ENCODE measurements at places on chromosomes 2 and 18.

DNA sequence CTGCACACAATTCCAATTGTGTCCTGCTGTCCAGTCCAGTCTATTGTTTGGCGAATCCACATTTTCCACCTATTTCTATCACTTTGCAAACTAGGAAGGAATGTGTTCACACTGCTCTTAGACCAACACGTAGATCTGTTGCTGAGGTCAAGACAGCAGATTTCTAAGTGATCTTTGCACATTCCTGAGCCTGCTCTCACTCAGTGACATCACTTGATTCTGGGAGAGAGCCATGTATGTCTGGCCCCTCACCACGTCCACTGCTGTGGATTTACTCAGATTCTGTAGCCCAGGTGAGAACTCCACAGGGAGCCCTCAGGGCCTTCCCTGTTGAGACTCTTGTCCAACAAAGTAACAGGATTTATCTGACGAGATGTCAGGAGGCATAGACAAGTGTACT, 317.2 kb downstream of the TSN start:
- no peak for DNase-seq

DNA sequence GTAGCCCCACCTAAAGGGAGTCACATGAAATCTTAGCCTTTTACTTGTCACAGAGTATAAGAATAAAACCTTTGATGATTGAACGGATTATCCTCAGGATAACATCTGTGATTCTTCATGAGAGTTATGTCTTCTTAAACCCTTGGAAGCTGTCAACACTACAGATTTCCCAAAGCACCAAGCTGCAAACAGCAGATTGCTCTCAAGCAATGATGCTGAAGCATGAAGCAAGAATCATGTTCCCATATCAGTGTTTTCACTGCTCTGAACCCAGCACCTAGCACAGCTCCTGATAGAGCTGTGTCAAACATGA, 47.6 kb upstream of the CELF4 start:
- DNase-seq, result no peak

DNA sequence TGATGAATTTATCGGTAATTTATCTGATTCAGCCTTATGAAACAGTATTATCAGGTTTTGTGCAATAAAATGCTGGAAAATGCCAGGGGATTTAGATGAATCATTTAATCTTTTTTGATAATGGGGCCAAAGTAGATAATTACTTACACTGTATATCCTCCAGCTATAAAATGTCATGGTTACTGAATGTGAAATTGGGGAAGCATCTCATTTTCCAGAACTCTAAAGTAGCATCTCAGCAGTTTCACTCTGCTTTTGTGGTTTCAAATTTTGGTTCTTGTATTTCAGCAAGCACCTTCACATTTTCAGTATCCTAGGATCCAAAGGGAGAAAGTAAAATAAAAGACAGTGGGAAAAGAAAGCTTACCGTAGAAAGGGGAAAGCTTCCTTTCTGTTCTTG, 12.8 kb downstream of the ANKRD62 start:
- DNase-seq, result no peak

- DNase-seq, result no peak
Observed at GRCh38 chr2:45739796-45740485, 88.5 kb downstream of the PRKCE start.

DNA sequence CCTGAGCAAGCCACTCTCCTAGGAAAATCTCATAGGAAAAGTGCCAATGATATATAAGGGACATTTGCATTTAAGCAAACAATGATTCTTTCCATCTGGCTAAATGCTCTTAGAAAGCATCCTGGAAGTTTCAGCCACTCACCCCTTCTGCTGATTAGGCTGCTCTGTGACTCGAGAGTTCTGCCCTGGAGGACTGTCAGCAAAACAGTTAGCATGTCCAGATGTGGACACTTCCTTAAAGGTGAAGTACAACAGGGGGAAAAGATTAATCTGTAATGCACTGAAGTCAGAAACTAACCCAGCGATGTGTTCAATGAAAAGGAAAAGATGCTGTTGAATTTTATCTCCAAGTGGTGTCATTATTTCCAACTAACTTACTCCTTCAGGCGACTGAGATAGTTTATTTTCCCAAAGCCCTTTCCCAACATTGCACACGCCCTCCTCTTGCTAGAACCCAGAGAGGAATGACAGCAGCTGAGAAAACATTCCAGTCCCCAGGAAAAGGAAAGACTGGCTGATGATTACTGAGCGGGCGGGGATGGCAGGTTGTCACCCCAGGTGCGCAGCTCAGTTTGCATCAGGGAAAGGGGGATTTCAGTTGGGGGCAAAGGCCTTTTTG, 214.0 kb downstream of the SS18 start:
- no peak for DNase-seq

GRCh38 chr2:3965953-3966352, 262.6 kb downstream of the DCDC2C start:
- no peak for DNase-seq

Data from activated naive CD4-positive, alpha-beta T cell (primary cell).